ENCODE measurements at places on chromosomes 16 and 17.
A peak's percentile ranks its signal among the peaks of the same experiment; 100 is the strongest.

DNA sequence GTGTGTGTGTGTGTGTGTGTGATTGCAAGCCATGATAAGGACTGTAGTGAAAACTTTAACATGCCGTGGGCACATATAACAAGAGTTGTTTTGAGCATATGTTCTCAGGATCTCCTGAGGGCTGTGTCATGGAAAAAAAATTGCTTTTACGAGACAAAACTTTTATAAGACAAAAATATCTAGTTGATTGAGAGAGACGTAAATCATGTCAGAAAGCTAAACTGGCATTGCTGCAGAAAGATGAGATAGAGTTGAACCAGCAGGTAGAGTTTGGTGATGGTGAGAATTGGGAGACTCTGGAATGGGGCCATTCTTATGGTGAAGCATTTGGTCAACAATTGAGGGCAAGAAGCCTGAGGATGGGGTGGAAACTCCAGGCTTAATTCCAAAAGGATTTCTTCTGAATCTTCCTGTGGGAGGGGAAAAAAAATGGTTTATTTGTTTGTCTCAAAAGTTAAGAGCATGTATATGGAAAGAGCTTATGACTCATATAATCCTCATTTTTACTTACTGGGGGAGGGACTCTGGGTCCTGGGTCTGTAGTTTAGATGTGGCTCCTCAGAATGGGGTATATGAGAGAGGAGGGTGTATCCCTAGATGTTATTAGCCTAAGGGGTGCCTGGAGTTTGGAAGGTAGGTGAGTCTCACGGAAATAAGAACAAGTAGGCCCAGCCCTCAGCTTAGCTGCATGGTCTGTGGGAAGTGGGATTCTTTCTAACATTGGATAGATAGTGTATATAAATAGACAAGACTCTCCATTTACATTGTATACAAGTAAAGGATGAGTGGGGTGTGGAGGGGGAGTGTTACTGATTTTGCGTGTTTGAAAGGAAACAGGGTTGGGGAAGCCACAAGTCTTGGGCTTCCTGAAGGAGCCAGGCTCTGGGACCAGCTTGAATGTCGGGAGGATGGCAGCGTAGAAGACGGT is 7.1 kb downstream of the MINK1 start:
- no peak overlapping the region for H3K4me3 ChIP-seq
- DNase-seq = no peak
- H3K27ac ChIP-seq = no peak overlapping the region

DNA sequence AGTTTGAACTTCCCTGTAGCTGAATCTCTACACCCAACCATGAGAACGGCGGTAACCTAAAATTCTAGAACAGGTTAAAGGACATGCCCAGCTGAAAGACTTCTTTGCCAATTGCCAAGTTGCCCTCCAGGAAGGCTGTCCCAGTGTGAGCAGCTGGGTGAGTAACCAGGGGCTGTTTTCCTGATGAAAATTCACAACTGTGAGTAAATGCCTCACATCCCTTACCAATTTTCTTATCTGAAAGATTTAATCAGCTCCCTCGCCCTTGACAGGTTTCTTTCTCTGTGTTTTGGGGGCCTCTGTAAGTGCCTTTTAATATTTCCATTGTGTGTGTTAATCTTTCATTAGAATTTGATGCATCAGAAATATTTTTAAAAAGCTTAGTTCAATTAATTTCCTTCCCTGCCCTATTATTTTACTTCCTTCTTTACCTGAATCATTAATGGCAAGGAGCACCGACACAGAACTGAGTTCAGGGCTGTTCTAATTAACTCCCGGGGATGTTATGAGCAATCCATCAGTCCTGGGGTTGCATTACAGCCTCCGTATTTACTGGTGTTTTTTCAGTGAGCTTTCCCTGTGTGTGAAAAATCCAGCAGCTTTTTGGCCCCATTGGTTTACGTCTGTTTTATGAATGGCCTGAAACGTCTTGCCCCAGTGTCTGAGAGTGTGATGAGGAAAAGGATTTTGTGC is 152.9 kb downstream of the CLEC16A start:
- H3K4me1 ChIP-seq = peaks cover 35% of the 10 kb centered on the region
- H3K27ac ChIP-seq = no peak overlapping the region
- no peak overlapping the region for H3K4me3 ChIP-seq
- H3K36me3 ChIP-seq = no peaks in the 10 kb centered on the region
- DNase-seq = no peak

DNA sequence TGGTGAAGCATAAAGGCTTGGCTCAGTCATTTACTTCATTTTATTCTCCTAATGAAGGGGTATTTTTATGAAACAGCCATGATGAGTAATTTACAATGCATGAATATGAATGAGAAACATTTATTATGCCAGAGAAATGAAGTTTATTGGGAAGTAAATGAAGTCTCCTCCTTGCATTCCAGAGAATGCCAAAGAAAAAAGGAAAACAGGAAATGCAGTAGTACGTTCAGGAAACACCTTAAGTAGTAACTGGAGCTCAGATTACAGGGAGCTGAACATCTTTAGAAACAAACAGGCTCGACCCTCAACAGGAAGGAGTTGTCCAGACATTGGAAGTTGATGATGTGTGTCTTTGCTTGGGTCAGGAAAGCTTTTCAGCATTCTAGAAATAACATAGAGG is 4.6 kb downstream of the KRT34 start:
- H3K4me3 ChIP-seq = no peak overlapping the region
- DNase-seq = no peak
- peaks cover 26% of the 10 kb centered on the region for H3K4me1 ChIP-seq
- H3K36me3 ChIP-seq = no peaks in the 10 kb centered on the region
- peak overlapping the region; percentile 22 for H3K27ac ChIP-seq

GRCh38 chr17:29597361-29598172 is 4.6 kb downstream of the ANKRD13B start:
- no peak overlapping the region for H3K27ac ChIP-seq

- no peak overlapping the region for H3K27ac ChIP-seq
- peaks cover 20% of the 10 kb centered on the region for H3K4me1 ChIP-seq
- H3K4me3 ChIP-seq = no peak overlapping the region
- no peaks in the 10 kb centered on the region for H3K27me3 ChIP-seq
- no peak for DNase-seq
- no peaks in the 10 kb centered on the region for H3K36me3 ChIP-seq
Observed at GRCh38 chr16:53922067-53922806, 218.3 kb downstream of the FTO start.

Data from PC-9 (cell line).